ENCODE measurements at places on chromosomes 7 and 10.
A peak's percentile ranks its signal among the peaks of the same experiment; 100 is the strongest.

GRCh38 chr7:158017111-158018097 lies 570.2 kb downstream of the PTPRN2 start:
- no peaks in the 10 kb centered on the region for H3K36me3 ChIP-seq
- H3K27me3 ChIP-seq = no peaks in the 10 kb centered on the region
- DNase-seq = no peak
- no peak overlapping the region for H3K27ac ChIP-seq
- H3K4me3 ChIP-seq = no peak overlapping the region

DNA sequence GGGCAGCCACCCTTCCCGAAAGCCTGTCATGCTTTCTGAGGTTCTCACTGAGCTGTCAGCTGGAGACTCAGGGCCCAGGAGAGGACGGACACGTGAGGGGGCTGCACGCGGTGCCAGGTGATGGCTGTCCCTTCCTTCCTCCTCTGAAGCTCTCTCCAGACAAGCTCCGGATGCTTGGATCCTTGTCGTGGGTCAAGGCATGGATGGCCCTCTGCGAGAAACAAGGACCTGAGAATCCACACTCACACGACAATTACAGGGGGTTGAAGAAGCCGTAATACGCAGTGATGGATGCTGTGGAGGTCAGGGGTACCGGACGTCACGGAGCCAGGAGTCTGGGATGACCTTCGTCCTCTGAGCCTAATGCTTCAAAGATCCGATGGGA lies 170.3 kb downstream of the USP6NL start:
- peaks cover 5% of the 10 kb centered on the region for H3K27me3 ChIP-seq
- H3K36me3 ChIP-seq = no peaks in the 10 kb centered on the region
- no peak overlapping the region for H3K27ac ChIP-seq
- H3K4me3 ChIP-seq = no peak overlapping the region

GRCh38 chr7:15245831-15246230 lies 316.0 kb downstream of the AGMO start:
- no peaks in the 10 kb centered on the region for H3K27me3 ChIP-seq
- DNase-seq = no peak
- no peak overlapping the region for H3K27ac ChIP-seq
- no peaks in the 10 kb centered on the region for H3K36me3 ChIP-seq
- no peaks in the 10 kb centered on the region for H3K4me1 ChIP-seq
- no peak overlapping the region for H3K4me3 ChIP-seq

GRCh38 chr7:137965942-137966640 lies 35.8 kb downstream of the CREB3L2 start:
- no peak overlapping the region for H3K27ac ChIP-seq
- no peak overlapping the region for H3K4me3 ChIP-seq
- H3K27me3 ChIP-seq = no peaks in the 10 kb centered on the region
- no peak for DNase-seq
- H3K36me3 ChIP-seq = no peaks in the 10 kb centered on the region

- H3K36me3 ChIP-seq = no peaks in the 10 kb centered on the region
- H3K27ac ChIP-seq = no peak overlapping the region
- H3K4me1 ChIP-seq = peaks cover 14% of the 10 kb centered on the region
- DNase-seq = peak; percentile 24
Observed at GRCh38 chr7:1665549-1666316, 4.3 kb upstream of the ELFN1 start.

DNA sequence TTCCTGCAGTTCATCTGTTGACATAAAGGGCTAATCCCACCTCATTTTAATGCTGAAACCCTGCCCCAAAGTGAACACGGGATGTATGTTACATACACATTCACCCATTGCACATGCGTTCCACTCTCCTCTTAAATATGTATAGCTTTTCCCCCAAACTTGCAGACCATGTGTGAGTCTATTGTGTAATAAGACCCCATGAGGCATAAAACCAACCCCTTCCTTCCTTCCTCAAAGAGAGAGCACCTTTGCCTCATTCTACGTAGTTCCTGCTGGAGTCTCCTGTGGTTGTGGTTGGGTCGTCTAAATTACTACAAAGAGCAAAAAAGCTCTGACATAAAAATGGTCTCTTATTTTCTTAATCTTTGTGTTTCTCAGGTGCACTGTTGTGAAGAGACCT lies 345.7 kb upstream of the KLF6 start:
- no peaks in the 10 kb centered on the region for H3K27me3 ChIP-seq
- peak overlapping the region; percentile 7 for H3K4me3 ChIP-seq
- no peaks in the 10 kb centered on the region for H3K36me3 ChIP-seq
- peaks cover 33% of the 10 kb centered on the region for H3K4me1 ChIP-seq

DNA sequence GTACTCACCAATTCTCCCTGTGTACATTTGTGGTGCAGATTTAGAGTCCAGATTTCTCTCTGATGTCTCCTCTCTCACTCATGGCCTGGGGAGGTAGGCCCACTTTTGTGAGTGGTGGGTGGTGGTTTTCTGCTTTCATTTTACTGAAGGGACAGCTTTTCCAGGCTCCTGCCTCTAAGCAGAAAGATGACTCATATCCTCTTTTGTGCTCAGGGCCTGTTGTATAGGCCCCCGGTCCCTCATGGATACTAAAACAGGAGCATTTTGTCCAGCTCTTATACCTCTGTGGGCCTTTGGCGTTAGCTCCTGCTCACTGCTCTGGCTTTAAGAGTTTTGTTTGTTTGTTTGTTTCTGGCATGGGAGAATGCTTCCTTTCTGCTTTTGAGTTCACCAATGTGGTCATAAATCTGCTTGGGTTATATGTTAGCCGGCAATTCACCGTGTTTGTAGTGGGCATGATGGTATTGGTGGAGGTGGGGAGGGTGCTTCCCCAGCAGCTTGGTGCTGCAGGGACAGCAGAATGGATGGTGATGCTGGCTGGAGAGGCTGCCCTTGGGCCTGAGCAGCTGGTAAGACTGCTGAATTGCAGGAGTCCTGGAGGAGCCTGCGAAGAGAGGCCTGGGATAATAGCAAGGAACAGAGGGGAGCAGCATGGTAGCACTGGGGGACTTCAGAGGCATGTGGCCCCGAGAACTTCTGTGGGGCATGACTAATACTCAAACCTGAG lies 468.7 kb downstream of the RPS24 start:
- no peak for DNase-seq
- no peaks in the 10 kb centered on the region for H3K36me3 ChIP-seq
- H3K27me3 ChIP-seq = peaks cover 11% of the 10 kb centered on the region
- H3K27ac ChIP-seq = no peak overlapping the region
- no peaks in the 10 kb centered on the region for H3K4me1 ChIP-seq

Data from T-cell (primary cell).